ENCODE measurements at places on chromosomes 1 and 21.

DNA sequence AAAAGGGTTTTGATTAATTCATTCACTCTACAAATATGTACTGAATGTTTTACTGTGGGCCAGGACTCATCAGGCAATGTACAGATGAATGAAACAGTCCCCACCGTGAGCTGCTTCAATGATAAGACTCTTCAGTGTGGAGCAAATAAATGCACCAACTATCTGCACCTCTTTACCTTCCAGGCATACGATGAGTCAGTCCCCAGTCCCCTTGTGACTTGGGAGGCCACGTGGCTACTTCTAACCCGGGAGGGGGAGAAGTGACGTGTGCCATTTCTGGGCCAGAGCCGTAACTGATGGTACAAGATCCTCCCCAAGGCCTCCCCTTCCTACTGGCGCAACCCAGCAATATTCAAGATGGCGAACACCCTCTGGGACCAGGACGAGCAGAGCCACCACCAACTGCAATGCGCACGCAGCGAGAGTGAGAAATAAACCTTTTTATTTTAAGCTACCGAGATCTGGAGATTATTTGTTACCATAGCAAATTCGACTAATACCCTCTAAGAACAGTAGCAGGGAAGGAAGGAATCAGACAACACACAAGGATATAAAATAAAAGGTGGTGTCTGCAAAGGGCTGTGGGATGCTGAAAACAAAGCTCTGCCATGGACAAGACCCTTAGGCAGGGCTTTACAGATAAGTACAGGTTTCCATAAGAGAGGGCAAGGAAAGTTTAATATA, 74.5 kb downstream of the NPHP4 start:
- DNase-seq = no peak

GRCh38 chr1:231421546-231421970, 529 bp downstream of the EGLN1 start:
- DNase-seq = no peak

- DNase-seq = no peak
These were observed 19.9 kb downstream of the FOXO6 start for GRCh38 chr1:41380979-41381691.

- DNase-seq = no peak
These were observed 168.3 kb downstream of the SLC35F3 start for GRCh38 chr1:234072793-234073192.

DNA sequence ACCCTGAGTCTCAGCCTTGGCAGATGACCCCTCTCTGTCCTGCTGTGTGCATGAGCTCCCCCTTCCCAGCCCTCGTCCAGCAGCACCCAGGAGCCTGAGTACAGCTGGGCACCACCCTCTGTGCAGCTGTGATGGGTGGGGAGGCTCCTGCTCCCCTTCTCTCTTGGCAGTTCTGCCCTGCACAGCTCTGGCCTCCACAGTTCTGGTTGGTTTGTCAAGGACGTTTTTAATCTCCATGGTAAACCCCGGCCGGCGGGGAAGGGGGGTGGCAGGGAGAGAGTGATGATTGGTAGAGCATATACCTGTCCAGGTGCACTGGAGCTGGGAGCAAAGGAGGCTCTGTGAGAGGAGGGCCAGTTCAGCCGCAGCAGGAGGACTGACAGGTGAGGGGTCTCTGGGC, at the start of gene CLCNKA:
CLCNKA (plus strand) TSS at position 356 of the 400 bp plus-strand sequence. CDS start 584 bp downstream, outside the sequence.
- no peak for DNase-seq

DNA sequence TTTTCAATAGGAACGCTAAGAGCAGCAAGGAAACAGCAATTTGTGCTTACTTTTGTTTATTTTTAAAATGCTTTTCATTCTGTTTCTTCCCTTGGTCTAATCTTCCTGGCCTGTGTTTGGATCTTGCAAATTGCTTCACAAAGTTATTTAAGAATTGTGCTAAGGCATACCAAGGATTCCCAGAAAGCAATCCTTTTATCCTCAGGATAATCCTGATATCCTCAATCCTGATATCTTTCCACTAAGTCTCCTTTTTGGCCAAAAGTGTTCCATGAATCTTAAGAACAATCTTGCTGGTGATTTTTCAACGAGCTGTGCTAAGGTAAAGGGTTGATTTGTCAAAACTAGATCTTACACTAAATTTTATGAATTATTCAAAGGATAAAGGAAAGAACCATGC, 1577.9 kb downstream of the PLA2G4A start:
- DNase-seq = no peak

DNA sequence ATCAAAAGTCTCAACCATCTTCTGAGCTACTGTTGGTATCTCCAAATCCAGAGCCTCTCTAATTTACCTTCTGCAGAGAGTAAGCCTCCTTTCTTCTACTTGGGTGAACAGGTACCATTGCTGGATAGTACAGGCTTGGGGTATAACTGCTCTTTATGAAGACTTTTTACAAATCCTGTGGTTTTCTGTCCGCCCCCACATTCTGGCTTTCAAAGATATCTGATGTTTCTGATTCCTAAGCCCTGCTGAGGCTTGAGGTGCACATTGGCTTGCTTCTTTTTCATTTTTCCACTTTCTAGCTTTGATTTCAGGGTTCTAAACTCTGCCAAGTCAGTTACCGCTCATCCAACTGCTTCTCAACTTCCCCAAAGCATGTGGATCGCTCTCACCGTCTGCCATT, 37.1 kb downstream of the TENT5C start:
- no peak for DNase-seq

GRCh38 chr1:53754484-53755312, 15.7 kb upstream of the GLIS1 start:
- no peak for DNase-seq

DNA sequence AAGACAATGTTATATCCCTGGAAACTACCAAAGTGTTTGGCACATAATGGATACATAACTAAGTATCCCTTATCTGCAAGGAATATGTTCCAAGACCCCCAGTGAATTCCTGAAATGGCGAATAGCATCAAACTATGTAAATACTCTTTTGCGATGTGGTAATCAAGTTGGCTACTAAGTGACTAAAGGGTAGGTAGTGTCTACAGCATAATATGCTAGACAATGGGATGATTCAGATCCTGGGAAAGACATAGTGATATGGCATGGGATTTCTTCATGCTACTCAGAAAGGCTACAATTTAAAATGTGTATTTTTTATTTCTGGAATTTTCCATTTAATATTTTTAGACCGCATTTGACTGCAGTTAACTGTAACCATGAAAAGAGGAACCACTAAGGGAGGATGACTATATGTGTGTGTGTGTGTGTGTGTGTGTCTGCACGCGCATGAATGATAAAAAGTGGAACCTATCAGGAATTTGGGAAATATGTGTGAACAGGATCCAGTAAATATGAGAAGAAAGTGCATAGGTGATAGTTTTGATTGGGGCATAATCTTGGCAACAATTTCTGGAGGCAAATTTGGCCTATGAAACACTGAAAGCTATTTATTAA, 1899.9 kb downstream of the NCAM2 start:
- no peak for DNase-seq

DNA sequence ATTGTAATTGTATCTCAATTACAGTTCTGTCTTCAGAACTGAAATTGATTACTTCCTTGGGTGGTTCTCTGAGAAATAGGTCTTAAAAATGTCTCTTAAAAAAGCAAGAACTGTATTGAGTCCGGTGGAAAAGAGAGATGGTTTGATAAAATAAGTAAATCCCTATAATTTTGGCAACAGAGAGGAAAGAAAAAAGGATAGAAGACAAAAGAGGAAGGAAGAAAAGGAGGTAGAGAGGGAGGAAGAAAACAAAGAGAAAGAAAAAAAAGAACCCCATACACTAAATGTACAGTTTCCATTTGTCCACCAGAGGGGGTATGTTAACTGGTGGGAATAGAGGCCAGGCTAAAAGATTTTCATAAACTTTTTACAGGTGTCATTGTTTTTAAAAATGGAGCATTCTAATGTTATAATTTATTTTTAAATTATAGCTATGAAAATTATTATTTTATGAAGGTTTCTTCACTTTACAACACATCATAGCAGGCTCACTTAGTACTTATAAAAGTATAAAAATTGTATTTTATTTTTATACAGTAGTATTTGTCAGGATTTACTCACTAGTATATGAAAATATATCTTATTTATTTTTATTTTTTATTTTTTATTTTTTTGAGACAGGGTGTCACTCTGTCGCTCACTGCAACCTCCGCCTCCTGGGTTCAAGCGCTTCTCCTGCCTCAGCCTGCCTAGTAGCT, 2.1 kb upstream of the UBE2T start:
- no peak for DNase-seq

DNA sequence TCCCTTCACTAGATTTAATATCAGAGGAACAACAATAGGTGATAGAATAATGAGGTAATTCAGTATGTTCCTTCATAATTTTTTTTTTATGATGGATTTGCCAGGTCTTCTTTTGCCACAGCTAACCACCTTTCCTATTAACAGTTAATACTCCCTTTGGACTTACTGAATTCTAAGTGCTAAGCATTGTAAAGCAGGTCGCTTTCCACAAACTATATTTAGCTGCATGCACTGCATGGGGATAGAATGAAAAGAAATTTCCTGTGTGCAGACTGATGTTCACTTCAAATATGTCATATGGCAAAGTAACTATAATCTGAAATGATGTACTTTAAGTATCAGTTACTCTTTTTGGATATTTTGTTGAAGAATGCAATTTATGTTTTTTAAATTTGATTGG, 85.8 kb downstream of the GPR161 start:
- no peak for DNase-seq

- no peak for DNase-seq
These were observed 36.7 kb downstream of the FH start for GRCh38 chr1:241482761-241483250.

- no peak for DNase-seq
These were observed 451.9 kb upstream of the VAMP3 start for GRCh38 chr1:7319196-7319595.

DNA sequence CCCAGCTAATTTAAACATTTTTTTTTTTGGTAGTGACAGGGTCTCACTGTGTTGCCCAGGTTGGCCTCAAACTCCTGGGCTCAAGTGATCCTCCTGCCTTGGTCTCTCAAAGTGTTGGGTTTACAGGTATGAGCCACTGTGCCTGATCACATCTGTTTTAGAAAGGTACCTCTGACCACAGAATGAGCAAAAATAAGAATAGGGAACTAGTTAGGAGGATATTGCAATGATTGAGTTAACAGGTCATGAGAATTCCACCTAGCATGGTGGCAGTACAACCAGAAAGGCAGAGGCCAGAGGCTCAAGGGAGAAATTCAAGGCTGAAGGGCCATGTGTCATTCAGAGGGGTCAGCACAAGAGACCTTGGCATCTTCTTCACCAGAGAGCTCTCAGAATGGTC, 49.6 kb downstream of the ELAPOR1 start:
- DNase-seq = no peak

GRCh38 chr1:112849425-112850033, 106.5 kb downstream of the SLC16A1 start:
- no peak for DNase-seq

Data from esophagus squamous epithelium (tissue), 5 donors.